ENCODE measurements at places on chromosomes 12 and 14. TPM values are rescaled to one million over a fixed set of nuclear protein-coding genes. Genes with fewer than 3 reads are reported as not detected.

Gene RIPK3
- 1.7 TPM for polyA plus RNA-seq

Gene AGAP2
- 5.4 TPM for polyA plus RNA-seq

Gene RTN1
- 1.7 TPM for polyA plus RNA-seq

Gene ETV6
- polyA plus RNA-seq: 13.7 TPM

Gene VRK1
- polyA plus RNA-seq: 11.3 TPM

Gene TGFB3
- polyA plus RNA-seq: 122 TPM

Gene PRH2
- polyA plus RNA-seq: not detected

Gene GCH1
- 4.4 TPM for polyA plus RNA-seq

Gene GALNT6
- polyA plus RNA-seq: 1.1 TPM

Gene PIK3C2G
- 1.6 TPM for polyA plus RNA-seq

DNA sequence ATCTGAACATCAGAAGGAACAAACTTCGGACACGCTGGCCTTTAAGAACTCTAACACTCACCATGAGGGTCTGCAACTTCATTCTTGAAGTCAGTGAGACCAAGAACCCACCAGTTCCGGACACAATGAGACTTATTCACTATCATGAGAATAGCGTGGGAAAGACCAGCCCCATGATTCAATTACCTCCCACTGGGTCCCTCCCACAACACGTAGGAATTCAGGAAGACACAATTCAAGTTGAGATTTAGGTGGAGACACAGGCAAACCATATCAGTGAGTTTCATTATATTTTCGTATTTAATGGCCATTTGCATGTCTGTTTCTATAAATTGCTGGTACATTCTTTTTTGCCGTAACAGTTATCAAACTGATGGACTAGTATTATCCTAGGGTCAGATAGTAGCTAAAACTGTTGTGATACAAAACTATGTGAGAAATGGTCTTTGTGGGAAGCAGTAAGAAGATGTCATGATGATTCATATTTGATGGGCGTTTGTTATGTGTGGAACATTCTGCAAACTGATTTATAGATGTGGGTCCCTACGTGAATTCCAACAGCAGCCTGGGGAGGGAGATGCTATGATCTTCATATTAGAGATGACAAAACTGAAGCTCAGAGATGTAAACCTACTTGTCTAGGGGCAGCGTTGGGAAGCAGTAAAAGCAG is 282.4 kb upstream of the TMEM132C start:
- DNase-seq: no peak

DNA sequence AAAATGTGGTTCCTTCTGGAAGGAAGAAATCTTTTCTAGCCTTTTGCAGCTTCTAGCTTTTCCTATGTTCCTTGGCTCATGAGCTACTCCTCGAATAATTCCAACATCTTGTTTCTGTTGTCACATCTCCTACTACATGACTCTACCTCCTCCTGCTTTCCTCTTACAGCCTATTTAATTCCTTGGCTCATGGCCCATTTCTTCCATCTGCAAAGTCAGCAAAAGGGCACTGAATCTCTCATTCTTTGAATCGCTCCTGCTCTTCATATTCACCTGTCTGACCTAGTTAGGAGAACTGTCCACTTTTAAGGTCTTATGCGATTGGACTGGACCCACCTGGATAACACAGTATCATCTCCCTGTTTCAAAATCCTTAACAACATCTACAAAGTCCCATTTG is 15.8 kb downstream of the PRKD1 start:
- no peak for DNase-seq

DNA sequence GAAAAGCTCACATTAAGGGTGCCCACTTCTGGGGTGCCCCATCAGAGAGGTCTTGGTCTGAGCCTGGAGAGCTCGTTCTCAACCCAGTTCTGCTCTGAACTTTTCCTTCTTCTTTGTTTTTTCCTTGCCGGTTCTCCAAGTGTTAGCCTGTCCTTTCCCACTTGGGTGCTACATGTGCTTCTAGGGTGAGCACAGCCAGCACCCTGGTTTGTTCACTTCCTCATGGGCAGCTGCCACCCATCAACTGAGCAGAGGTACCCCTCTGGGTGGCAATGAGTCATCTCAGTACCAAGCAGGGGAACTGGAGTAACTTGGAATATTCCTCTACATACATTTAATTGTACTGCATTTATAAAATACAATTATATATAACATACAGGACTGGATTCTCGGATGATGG is 3.9 kb upstream of the SYNE3 start:
- DNase-seq: no peak

DNA sequence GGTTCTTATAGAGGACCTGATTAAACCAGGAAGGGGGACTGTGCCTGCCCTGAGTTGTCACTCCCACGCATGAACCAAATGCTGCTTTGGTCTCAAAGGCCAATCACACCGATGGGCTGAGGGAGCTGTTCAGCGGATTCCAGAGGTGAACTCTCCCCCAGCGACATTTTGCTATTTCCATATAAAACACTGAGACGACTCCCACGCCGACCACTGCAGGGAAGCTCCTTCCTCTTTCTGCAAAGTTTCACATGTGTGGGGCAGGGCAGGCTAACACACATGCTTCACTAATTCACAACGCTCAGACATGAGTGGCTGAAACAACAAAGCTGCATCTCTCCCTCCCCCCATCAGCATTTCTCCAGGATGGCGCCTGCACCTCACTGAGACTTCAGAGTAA is 37.8 kb upstream of the TMEM132D start:
- DNase-seq: no peak

DNA sequence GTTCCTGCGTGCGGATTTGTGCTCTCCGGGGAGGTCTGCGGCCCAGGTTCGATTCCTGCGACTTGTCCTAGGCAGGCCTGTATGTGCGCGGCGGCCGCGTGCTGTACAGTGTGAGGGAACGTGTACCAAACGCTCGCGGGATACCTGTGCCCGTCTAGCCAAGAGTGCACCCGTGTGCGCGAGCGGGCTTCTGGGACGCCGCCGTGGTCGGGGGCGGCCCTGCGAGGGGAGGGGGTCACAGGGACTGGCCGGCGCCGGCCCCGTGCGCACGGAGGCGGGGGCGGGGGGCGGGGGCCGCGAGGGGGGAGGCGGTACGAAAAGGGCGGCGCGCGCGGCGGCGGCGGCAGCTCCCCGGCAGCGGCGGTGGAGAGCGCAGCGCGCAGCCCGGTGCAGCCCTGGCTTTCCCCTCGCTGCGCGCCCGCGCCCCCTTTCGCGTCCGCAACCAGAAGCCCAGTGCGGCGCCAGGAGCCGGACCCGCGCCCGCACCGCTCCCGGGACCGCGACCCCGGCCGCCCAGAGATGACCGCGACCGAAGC is at the start of gene DLK1:
Gene DLK1 (plus strand): TSS at position 343 of the 536 bp plus-strand sequence. CDS start 177 bp downstream, at position 520.
- DNase-seq: no peak

DNA sequence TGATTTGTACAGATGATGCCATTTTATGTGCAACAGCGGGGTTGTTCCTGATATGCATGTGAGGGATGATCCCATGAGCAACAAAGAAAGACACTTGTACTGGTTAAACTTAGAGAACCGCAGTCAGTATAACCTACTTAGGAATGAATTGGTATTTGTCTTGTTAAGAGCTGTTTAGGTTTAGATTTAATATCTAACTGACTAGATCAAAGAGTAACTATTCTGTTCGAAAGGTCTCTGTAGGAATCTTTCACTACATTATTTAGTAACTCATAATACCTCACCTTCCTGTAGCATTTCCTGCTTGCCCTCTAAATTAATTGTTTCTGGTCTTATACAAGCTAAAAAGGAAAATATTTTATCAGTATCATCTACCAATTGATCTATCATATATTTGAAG is 350.4 kb downstream of the TRHDE start:
- no peak for DNase-seq

- DNase-seq: no peak
Measured at GRCh38 chr14:105447651-105448640, 26.7 kb upstream of the CRIP2 start.

- DNase-seq: no peak
Measured at GRCh38 chr12:114347861-114348260, 58.1 kb downstream of the TBX5 start.

- no peak for DNase-seq
Measured at GRCh38 chr14:51954657-51955056, 34.7 kb upstream of the RTRAF start.

GRCh38 chr12:116954710-116955381 is 44.1 kb downstream of the FBXW8 start:
- DNase-seq: no peak

- no peak for DNase-seq
Measured at GRCh38 chr12:12379831-12380730, 23.2 kb downstream of the BORCS5 start.

GRCh38 chr12:117038023-117038680 is 61.1 kb downstream of the TESC start:
- no peak for DNase-seq

DNA sequence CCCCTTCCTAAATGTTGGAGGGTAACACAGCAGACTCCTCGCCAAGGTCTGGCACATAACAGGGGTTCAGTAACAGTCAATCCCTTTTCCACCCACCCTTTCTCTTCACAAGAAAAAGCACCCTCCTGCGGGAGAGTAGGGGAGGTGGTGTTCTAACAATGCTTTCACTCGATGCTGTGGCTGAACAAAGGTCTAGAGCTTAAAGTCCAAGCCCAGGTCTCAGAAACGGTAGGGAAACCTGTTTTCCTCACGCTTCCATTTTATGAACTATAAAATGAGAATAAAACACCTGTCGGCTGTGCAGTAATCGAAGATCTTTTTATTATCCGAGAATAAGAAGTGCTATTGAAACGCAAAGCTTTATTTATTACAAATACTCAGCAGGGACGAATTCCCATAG is 20.9 kb upstream of the CACNA2D4 start:
- no peak for DNase-seq

- DNase-seq: no peak
Measured at GRCh38 chr12:26205941-26206340, 10.6 kb downstream of the SSPN start.

DNA sequence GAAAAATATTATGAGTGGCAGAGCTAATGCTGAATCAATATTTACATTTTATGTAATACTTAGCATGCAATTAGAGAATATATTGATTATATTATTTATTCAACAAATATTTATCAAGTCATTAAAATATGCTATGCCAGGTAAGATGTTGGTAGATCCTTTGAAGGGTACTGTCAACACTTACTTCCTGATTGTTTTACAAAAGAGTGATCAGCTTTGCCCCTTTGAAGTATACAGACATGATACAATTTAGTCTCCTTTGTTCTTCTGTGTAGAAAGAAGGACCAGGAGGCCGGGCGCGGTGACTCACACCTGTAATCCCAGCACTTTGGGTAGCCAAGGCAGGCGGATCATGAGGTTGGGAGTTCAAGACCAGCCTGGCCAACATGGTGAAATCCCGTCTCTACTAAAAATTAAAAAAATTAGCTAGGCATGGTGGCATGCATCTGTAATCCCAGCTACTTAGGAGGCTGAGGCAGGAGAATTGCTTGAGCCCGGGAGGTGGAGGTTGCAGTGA is 73.9 kb upstream of the IFNG-AS1 start:
- DNase-seq: no peak

- DNase-seq: no peak
Measured at GRCh38 chr12:119068129-119068856, 87.0 kb downstream of the SRRM4 start.

DNA sequence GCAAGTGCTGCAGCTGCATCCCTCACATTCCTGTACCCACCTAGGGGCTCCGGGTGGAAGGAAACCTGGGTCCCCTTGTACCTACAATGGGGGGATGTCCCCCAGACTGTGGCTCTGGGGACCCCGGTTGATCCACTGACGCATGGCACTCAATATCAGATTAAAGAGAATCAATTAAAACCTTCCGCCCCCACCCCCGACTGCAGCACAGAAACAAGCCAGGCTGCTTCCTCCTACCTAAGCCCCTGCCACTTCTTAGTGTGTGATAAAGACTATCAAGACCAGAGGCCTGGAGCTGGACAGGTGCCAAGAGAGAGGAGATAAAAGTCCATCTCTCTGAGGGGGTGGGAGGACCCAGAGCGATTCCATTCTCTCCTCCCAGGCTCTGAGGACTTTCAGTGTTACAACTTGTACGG is 28.2 kb upstream of the RPLP0 start:
- no peak for DNase-seq

GRCh38 chr12:89437231-89437630 is 84.9 kb upstream of the DUSP6 start:
- no peak for DNase-seq

GRCh38 chr14:97706819-97707218 is 909.6 kb downstream of the VRK1 start:
- DNase-seq: no peak

- no peak for DNase-seq
Measured at GRCh38 chr12:109479761-109480160, 2.3 kb downstream of the UBE3B start.

GRCh38 chr14:71688576-71688975 is 243.7 kb upstream of the RGS6 start:
- no peak for DNase-seq

GRCh38 chr12:3632754-3633153 is 120.2 kb downstream of the CRACR2A start:
- DNase-seq: no peak

- no peak for DNase-seq
Measured at GRCh38 chr12:27382171-27382795, 49.6 kb downstream of the BMAL2 start.

DNA sequence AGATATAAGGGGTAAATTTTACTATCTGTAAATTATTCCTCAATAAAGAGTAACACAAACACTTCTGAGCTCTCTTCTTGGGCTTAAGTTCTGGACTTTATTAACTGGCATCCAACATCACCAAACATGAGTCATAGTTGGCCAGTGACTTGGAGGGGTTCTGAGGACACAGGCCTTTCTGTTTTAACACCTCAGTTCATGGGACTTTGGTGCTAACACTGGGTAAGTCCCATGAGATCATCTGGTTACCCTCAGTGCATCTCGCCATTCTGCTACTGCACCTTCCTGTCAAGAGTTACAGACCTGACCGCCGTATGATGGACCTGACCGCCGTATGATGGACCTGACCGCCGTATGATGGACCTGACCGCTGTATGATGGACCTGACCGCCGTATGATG is 9.9 kb downstream of the SLC15A4 start:
- no peak for DNase-seq
